ENCODE measurements at places on chromosomes 4 and X.

GRCh38 chr4:94407846-94408245 lies 43.9 kb upstream of the PDLIM5 start:
- DNase-seq = no peak

DNA sequence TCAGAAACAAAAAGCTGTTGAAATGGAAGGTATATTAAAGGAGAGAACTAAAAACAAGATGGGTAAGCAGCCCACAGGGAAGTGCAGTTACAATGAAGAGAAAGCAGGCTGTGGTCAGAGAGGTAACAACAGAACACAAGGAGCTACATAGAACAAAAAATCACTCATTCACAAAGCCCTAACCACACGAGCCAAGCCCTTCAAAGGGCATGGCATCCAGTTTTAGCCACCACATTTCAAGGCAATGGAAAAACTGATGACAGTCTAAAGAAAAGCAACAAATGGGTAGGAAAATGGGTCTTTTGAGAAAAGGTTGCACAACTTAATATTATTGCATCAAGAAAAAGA lies 37.5 kb downstream of the KDR start:
- DNase-seq = no peak

DNA sequence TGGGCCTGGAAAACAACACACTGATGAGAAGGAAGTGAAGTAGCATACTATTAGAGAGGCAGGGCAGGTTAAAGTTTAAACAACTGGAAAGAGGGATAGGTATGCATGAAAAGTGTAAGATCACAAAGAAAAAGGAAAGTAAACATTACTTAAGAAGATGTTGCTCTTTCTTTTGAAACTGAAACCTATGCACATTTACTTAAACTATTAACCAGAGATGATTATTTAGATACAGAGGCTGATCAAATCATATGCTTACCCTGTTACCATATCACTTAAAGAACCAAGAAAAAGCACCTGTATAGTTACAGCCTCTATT lies 37.8 kb downstream of the NAP1L5 start:
- DNase-seq = no peak

- DNase-seq = no peak
These were observed 414.9 kb upstream of the PITX2 start for GRCh38 chr4:111037591-111038360.

- DNase-seq = no peak
These were observed 1.7 kb upstream of the SLC6A8 start for GRCh38 chrX:153685751-153686696.

DNA sequence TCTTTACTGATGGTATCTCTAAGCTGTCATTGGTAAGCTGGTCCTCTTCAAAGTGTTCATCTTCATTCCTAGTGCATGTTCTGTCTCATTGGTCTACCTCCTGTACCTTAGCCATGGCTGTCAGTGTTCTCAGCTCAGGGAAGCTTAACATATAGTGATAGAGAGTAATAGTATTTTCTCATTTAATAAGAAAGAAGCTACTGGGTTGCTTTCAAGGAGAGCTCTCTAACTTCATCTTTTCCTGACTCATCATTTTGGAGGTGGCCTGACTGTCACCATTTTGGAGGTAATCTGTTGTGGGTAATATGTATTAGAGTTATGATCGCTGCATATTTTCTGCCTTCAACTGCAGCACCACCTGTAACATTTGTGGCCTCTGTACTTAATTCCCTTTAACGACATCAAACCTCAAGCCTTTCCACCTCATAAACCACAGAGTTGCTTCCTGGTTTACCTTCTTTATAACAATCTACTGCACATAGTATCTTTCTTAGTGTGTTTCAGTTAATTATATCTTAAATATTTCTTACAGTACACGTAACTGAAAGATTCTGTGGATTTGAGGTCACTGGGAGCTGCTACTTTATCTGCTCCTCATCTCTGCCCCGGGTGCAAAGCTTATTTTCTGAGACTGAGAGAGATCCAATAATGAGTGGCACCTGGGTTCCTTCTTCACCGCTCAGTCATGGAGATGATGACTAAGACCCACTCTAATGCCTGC lies 474.0 kb upstream of the TECRL start:
- DNase-seq = no peak

- DNase-seq = no peak
These were observed 14.0 kb downstream of the MTM1 start for GRCh38 chrX:150582338-150582948.

Measured in hematopoietic multipotent progenitor cell treated with erythropoietin and hydrocortisone succinate and interleukin-3 and kit ligand, for 17 days (in vitro differentiated cells).